Activated T-cell treated with anti-CD3 and anti-CD28 coated beads for 48 hours (primary cell): ENCODE measurements at places on chromosomes 16 and 17.

DNA sequence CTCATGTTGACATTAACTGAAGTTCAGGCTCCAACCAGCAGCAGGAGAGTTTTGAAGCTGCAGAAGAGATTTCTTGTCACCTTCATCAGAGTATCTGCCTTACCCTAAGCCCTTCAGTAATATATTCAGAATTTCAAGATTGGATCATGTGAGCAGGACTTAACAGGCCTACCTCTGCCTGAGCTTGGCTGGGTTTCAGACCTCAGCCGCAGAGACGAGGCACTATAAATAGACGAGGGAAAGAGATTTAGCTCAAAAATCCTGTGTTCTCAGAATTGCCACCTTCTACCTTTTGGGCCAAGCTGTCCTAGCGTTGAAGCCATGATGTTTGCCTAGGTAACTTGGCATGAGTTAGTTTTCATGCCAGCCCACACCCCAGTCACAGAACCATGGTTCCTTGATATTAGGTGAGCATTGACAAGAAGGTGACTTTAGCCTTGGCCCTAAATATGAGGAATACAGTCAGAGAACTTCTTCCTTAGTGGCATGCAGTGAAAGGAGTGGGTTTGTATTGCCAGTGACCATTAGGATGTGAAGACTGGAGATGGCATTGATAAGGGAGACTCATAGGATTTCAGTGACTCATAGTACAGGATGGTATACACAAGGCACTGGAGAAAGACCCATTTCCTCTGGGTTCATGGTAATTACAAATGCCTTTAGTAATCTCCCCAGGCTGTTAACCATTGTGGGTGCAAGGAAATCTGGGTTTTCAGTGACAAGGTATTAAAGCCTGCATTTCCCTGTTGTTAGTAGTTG is 224.3 kb downstream of the MSI2 start:
- no peak for DNase-seq

GRCh38 chr16:1159325-1159972 is 6.5 kb downstream of the CACNA1H start:
- DNase-seq, result no peak

GRCh38 chr17:4247361-4247970 is 16.3 kb downstream of the ANKFY1 start:
- DNase-seq, result no peak

DNA sequence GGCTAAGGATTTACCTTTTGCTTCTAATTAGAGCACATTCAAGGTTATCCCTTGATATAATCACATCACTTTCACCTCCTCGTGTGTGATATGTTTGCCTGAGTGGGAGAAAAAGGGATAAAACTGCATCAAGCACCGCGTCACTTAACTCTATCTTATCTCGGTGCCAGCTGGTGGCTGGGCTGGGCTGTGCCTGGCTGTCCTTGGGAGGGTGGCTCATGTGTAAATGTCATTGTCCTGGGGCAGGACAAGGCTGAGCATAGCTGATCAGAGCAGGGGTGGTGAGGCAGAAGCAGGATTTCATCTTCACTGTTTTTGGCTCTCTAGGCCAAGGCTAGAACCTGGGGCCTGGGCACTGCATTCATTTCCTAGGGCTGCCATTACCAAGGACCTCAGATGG is 105.3 kb downstream of the RAP1GAP2 start:
- no peak for DNase-seq

DNA sequence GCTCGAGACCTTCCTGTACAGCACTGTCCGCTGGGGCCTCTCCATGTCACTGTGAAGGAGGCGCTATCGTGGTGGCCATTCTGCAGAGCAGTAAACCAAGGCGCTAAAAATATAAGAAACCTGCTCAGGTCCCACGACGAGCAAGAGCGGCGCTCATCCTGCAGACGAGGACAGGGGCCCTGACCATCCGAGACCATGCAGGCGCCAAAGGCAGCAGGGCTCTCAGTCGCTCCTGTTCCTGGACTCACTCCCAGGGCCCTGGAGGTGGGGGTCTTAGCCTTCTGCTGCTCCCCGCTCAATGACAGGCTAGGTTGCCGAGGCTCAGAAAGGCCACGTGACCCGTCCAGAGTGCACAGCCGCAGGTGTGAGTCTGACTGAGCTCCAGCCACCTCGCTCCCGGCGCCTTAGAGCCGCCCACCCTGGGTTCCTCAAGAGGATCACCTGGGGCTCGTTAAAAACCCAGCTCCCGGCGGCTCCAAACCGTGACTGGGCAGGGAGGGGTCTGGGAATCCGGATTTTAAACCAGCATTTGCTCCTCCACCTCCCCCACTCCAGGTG is 509 bp upstream of the ATP2C2 start:
- no peak for DNase-seq

- DNase-seq, result no peak
These were observed 214.9 kb downstream of the CEP112 start for GRCh38 chr17:65977041-65977440.
